ENCODE measurements at places on chromosomes 2 and 18. TPM values are rescaled to one million over a fixed set of nuclear protein-coding genes. Genes with fewer than 3 reads are reported as not detected.

Gene GAL3ST2
- not detected for polyA plus RNA-seq

Gene CXCR1
- not detected for polyA plus RNA-seq

Gene ABCG5
- polyA plus RNA-seq: not detected

Gene UGT1A3
- not detected for polyA plus RNA-seq

- no peak for DNase-seq
These were observed 18.5 kb downstream of the THSD7B start for GRCh38 chr2:136783856-136784255.

DNA sequence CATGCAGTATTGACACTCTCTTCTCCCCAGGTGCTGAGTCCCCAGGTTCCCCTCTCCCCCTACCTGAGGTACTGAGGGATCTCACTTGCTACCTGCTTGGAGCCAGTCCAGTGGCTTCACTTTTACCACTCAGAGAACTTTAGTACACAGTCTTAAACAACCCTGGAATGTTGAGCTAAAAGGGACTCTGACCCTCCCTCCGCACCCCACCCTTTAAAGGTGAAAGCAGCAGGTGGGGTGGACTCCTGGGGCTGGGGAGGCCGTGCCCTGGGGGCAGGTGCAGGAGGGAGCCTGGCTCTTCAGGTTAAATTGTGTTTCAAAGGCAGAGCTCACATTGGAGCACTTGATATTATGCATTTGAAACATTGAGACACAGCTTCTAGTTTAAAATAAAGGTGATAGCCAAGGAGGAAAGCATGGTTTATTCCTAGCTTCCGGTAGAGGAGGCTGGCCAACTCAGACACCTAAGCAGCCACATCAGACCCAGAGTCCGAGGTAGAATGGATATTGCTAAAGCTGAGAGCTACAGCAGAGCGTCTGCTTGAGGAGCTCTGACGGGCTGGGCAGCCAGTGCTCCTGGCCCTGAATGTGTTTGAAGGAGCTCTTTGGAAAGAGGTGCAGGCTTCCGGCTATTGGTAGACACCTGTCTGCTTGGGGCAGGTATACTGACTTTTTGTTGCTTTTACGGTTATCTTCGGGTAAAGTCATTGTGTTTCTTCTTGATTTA is 196.4 kb downstream of the AGAP1 start:
- DNase-seq: no peak

GRCh38 chr2:19538411-19538963 is 180.1 kb upstream of the OSR1 start:
- peak; percentile 59 for DNase-seq

GRCh38 chr2:5365871-5366461 is 326.2 kb upstream of the SOX11 start:
- no peak for DNase-seq

GRCh38 chr2:196501836-196502235 is 137.7 kb upstream of the CCDC150 start:
- DNase-seq: no peak

GRCh38 chr2:69366-70344 is 23.4 kb upstream of the FAM110C start:
- DNase-seq: no peak

DNA sequence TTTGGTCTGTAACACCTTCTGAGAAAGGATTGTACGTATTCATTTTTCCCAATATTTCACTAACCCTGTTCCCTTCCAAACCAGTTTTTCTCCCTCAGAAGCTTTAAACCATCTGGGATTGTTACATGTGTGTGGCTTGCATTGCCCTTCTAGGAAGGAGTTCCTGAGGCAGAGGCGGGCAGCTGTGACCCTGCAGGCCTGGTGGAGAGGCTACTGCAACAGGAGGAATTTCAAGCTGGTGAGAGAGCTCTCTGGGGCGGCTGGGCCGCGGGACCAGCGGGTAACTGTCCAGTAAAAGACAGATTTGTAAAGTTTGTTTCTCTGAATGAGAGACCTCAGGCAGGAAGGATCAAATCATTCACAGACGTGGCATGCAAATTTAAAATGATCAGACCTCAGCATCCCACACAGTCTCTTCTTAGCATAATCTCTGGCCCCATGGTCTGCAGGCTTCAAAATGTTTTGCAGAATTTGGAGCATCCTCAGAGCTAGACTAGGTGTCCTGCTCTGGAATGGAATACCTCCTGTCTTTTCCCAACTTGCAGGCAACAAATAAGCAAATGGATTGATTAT is 40.2 kb upstream of the GPR17 start:
- no peak for DNase-seq

All from AG04450 (cell line).